ENCODE measurements at places on chromosomes 3 and 15. TPM values are rescaled to one million over a fixed set of nuclear protein-coding genes. Genes with fewer than 3 reads are reported as not detected.

Gene GOLGA8S
- total RNA-seq, result under 0.01 TPM

Gene AMT
- 2.6 TPM for total RNA-seq

Gene SENP8
- total RNA-seq, result 2.6 TPM

Gene GOLIM4
- total RNA-seq, result 77.3 TPM

Gene KNL1
- 5.0 TPM for total RNA-seq

Gene CSTA
- total RNA-seq, result 7.9 TPM

Gene PRICKLE2
- total RNA-seq, result 29.4 TPM

Gene CYFIP1
- 63.9 TPM for total RNA-seq

Gene ACOX2
- total RNA-seq, result 20.5 TPM

Gene TUSC7
- not detected for total RNA-seq

Gene ATP13A5
- total RNA-seq, result not detected

Gene EEF1AKMT4
- 2.3 TPM for total RNA-seq

Gene HHATL
- total RNA-seq, result not detected

Gene NKIRAS1
- total RNA-seq, result 17.8 TPM

Gene TTC14
- total RNA-seq, result 33.4 TPM

Gene ERICH6
- under 0.01 TPM for total RNA-seq

Data from fibroblast of lung (primary cell).